ENCODE measurements at places on chromosomes 2 and 18.

DNA sequence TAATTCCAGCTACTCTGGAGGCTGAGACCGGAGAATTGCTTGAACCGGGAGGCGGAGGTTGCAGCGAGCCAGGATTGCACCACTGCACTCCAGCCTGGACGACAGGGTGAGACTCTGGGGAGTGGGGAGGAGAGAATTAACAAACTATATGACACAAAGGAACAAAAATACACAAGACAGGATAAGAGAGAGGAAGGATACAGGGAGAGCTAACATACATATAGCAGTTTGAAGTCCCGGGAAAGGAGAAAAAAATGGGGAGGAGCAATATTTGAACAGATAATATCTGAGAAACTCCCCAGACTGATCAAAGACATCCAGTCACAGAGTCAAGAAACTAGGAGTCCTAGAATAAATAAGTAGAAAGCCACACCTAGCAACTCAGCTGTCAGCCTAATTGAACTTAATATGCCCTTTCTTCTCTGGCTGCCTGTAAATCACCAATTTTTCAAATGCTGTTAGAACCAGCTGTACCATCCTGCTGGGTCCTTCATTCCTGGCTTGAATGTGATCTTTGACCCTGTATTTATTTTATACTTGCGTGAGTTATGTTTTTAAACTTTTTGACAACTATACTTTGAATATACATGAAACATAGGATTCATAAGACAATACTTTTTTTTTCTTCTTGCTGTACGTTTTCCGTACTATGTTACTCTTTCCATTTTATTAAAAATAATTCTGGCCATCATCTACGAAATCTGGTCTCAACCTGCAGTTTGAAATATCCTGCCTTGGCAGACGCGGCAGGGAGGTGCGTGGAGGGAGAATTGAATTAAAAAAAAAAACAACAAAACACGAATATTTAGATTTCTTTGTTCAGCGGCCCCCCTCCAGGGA lies 876 bp upstream of the CYP27A1 start:
- no peak for DNase-seq

DNA sequence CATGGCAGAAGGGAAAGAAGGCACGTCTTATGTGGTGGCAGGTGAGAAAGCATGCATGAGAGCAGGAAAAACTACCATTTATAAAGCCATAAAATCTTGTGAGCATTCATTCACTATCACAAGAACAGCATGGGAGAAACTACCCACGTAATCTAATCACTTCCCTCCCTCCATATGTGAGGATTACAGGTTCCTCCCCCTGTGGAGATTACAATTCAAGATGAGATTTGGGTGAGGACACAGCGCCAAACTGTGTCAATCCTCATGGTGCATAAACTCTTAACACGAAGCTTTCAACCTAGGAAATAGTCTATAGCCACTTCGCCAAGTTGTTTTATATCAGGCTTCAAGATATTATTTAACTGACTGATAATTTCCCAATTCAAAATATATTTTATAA lies 595.5 kb downstream of the FBXO15 start:
- no peak for DNase-seq

GRCh38 chr2:98538280-98539041 lies 69.9 kb downstream of the COA5 start:
- no peak for DNase-seq

DNA sequence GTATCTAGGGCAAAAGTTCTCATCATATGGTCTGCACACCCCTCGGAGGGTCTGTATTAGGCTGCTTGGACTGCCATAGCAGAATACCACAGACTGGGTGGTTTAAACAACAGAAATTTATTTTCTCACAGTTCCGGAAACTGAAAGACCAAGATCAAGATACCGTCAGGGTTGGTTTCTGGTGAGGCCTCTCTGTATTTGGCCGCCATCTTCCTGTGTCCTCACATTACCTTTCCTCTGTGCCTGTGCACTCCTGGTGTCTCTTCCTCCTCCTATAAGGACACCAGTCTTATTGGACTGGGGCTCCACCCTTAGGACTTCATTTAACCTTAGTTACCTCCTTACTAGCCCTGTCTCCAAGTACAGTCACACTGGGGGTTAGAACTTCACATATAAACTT lies 132.5 kb downstream of the NCOA1 start:
- DNase-seq, result no peak

DNA sequence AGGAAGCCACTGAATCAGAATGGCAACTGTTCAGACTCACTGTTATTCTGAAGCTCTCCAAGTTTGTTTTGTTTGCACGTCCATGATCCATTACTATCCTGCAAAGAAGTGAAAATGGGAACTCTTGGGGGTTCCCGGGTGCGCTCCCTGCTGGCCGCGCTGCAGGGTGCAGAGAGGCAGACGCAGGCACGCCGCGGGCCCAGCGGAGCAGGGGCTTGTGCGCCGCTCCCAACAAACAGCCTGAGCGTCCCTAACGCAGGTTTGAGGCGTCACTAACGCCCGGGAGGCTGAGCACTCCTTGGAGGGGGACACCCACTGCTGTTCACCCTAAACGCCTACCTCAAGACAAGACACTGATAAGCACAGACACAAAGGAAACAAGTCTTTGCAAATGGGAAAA lies 14.3 kb upstream of the PIEZO2 start:
- DNase-seq, result no peak

GRCh38 chr2:104474716-104475115 lies 379.2 kb upstream of the POU3F3 start:
- DNase-seq, result no peak

GRCh38 chr18:45467945-45468344 lies 147.3 kb upstream of the SLC14A2 start:
- DNase-seq, result no peak

- DNase-seq, result no peak
Measured at GRCh38 chr2:172609488-172609887, 53.6 kb downstream of the PDK1 start.

DNA sequence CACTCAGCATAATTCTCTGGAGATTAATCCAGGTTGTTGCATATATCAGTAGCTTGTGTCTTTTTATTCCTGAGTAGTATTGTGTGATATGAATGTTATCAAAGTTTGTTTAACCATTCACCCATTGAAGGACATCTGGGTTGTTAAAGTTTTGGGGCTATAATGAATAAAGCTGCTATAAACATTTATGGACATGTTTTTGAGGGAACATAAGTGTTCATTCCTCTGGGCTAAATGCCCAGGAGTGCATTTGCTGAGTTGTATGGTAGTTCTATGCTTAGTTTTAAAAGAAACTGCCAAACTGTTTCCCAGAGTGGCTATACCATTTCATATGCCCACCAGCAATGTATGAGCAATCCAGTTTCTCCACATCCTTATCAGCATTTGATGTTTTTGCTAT lies 21.8 kb upstream of the KCNJ13 start:
- DNase-seq, result no peak

GRCh38 chr18:79581406-79581805 lies 98.2 kb upstream of the CTDP1 start:
- no peak for DNase-seq

GRCh38 chr2:2763351-2764000 lies 432.4 kb upstream of the MYT1L start:
- no peak for DNase-seq

DNA sequence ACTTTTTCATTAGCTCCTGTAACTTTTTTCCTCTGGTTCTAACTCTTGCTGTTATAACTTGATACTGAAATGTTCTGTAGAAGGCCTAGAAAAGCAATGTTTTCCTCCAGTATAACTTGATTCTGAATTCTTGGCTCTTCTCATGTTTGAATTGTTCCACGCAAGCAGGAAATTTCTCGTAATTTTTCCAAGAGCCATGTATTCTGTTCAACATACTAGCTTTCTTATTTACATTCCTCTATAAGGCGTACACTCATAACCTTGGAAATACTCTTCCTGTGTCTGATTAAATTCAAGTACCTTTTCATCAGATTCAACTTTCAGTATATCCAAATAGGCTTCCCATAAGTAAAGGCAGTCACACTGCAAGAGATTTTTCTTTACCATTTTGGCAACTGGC lies 109.1 kb downstream of the SMAD2 start:
- no peak for DNase-seq

GRCh38 chr2:151792589-151792988 lies 35.6 kb downstream of the ARL5A start:
- no peak for DNase-seq

- no peak for DNase-seq
Measured at GRCh38 chr2:101710471-101711318, 13.2 kb downstream of the MAP4K4 start.

DNA sequence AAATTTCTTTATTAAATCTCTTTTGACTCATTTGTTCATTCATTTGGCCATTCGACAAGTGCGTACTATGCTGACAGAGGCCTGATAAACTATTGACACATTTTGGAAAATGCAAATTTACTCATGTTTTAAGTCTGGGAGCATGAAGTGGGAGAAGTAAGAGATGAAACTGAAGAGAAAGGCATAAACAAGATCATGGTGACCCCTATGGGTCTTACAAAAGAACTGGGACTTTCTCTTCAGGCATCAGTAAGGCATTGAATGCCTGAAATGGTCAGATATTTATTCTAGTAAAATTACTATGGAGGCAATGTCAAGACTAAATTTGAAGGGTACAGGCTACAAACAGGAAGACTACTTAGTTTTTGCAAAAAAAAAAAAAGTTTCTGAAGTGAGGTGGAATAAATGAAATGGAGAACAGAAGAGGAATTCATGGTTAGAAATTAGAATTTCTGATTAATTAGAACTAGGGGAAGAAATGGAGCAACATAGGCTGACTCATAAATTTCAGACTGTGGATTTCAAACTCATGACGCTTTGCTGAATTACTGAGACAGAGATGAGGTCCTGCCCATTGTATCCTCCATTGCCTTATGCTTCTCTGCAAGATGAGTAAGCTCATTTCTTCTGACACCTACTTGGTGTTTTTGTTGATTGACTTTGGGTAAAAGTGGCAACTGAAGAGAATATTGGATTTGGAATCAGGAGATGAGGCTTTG lies 32.7 kb downstream of the VSNL1 start:
- no peak for DNase-seq

- no peak for DNase-seq
Measured at GRCh38 chr2:218005486-218005885, 2.7 kb upstream of the TNS1 start.

DNA sequence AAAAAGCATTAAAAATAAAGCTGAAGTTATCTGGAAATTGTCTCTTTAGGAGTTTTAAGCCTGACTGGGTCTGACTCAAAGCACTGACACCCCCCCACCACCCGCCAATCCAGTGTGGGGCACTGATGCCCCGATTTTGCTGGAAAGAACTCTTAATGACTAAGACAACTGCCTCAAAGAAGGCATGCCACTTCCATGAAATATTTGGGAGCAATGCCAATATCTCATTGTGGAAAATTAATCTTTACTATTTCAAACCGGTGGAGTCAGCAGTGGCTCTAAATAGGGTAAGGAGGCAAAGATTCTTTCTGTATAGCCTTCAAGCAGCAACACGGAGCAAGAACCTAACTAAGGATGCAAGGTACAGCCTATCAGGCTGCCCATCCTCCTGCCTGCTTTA lies 4.5 kb downstream of the FKBP7 start:
- DNase-seq, result no peak

DNA sequence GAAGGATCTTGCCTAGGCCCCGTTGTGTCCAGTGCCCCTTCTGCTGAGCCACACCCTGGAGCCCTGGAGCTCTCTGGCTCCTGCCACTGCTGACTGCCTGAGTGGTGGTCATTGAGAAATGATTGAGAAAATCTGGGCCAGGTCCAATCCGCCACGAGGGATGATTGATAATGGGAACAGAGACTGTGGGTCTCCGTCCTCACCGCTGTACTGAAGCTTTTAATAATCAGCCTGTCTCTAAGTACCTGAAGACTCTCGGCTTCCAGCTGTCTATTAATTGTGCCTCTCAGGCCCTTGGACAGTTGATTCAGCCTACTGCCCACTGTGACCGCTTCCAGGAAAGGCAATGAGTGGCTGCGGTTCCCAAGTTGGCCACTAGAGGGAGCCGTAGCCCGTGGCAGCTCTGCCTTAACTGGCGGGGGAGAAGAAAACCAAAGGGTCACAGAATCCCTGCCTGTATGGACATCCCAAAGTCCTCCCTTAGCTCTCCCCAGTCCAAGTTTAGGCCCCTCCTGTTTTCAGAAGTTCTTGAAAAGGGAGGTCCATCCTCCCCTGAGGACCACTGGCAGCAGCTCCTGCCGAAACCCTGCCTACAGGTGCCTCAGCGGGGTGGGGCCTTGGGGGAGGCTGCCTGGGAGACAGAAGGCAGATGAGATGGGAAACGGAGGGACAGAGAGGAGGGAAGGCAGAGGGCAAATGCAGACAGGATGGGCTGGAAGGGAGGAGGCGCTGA lies 213.6 kb downstream of the TNS1 start:
- peak; percentile 52 for DNase-seq

- no peak for DNase-seq
Measured at GRCh38 chr2:241350878-241351639, 5.0 kb upstream of the FARP2 start.

- peak; percentile 80 for DNase-seq
Measured at GRCh38 chr2:241701399-241702154, at the start of gene ING5. TSS of gene ING5 (plus strand) at chr2:241702039. CDS start at chr2:241702066, 27 bp downstream.

GRCh38 chr18:51561821-51562220 lies 364.3 kb upstream of the MEX3C start:
- no peak for DNase-seq

DNA sequence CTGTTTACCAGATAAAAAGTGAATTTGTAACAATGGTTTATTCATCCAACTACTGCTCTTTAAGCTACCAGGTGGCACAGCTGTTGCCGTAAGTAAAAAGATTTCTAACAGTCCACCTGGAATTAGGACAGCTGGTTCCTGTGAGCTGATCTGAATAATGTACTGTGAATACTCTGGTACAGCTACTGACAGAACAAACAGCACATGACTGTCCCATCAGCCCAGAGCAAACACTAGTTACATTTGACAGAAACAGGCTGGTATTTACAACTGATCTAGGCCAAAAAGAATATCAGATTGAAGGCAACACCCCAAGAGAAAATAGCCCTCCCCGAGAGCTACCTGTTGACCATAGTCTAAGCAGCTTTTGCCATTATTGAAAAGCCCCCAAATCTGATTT lies 840.4 kb downstream of the CPS1 start:
- peak; percentile 76 for DNase-seq

GRCh38 chr18:10143596-10143995 lies 229.8 kb downstream of the VAPA start:
- DNase-seq, result no peak

- peak; percentile 13 for DNase-seq
Measured at GRCh38 chr2:8494589-8494988, 187.3 kb upstream of the ID2 start.

DNA sequence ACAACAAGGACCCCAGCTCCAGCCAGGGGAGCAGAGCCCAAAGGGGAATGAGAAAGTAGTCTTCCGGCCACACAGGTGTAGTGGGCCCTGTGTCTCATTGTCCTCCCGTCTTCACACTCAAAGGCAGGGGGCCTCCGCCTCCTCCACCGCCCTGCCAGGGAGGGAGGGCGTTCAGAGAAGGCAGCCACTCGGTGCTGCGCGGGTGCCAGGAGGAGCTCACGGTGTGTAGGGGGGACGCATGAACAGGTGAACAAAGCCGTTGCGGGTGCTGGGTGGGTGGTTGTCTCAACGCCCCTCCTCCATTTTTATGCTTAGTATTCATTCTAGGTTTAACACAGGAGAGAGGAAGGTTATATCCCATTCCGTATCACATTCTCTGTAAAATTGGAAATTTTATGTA lies 36.7 kb downstream of the SH3BP4 start:
- DNase-seq, result no peak

- no peak for DNase-seq
Measured at GRCh38 chr2:229703909-229704630, 10.3 kb downstream of the DNER start.

- no peak for DNase-seq
Measured at GRCh38 chr2:127182626-127183458, 37.3 kb downstream of the CYP27C1 start.
